ENCODE measurements at places on chromosomes 5 and 9.

DNA sequence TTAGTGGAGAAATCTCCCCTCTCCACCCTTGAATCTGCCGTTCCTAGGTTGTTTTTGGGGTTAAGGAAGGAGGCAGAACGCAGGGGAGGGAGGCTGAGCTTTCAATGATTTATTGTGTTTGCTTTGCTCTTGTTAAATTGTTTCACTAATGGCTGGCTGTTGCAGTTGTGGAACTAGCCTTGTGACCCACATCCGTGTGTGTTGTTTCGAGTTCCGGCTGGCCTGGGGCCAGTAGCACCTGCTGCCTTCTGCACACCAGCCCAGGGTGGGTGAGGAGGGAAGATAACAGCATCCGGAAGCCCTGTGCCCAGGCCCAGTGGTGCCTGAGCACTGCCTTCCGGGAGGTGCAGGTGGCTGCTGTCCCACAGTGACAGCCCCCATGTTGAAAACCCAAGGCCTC, 3.6 kb downstream of the ERGIC1 start:
- DNase-seq, result peak; percentile 84

GRCh38 chr5:130652176-130652575, 512.9 kb downstream of the HINT1 start:
- DNase-seq, result no peak

GRCh38 chr9:1673300-1673699, 341.8 kb upstream of the SMARCA2 start:
- DNase-seq, result no peak

GRCh38 chr9:137691646-137692351, 73.0 kb downstream of the EHMT1 start:
- DNase-seq, result no peak

GRCh38 chr9:137295238-137295811, 6.7 kb downstream of the NRARP start:
- no peak for DNase-seq

- no peak for DNase-seq
These were observed 273.7 kb downstream of the CETN3 start for GRCh38 chr5:90135779-90136378.

DNA sequence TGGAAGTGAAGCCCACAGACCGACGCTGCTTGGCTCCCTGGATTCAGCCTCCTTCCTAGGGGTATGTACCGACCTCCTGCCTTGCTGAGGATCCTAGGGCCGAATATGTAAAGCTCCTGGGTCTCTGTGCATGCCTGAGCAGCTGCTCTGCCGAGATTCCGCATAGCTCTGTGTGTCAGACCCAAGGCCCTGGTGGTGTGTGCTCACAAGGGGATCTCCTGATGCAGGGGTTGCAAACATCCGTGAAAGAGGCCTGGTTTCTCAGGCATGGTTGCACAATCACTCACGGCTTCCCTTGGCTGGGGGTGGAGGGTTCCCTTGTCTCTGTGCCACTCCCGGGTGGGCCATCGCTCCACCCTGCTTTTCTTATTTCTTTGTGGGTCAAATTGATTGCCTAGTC, 19.9 kb upstream of the SVEP1 start:
- DNase-seq, result no peak

GRCh38 chr5:126633552-126633951, 32.8 kb downstream of the PHAX start:
- no peak for DNase-seq

DNA sequence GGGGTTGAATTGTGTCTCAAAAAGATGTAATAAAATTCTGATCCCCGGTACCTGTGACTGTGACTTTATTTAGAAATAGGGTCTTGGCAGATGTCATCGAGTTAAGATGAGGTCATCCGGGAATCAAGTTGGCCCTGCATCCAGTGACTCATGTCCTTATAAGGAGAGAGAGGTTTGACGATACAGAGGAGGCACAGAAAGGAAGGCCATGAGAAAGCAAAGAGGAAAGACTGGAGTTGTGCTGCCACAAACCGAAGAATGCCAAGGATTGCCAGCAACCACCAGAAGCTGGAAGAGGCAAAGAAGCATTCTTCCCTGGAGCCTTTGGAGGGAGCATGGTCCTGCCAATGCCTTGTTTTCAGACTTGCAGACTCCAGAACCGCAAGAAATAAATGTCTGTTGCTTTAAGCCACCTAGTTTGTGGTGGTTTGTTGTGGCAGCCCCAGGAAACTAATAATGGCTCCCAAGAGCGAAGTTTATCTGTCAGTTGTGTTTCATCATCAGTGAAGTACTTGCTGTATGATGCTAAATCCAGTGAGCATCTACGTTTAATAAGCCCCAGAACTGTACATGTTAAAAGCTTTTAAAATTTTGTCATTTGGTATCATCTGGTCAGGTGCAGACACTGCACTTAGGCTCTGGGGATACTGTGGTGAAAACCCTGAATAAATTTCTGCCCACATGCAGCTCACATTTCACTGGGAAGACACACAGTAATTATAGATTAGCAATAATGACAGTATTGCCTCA, 114.8 kb downstream of the TLE4 start:
- no peak for DNase-seq

DNA sequence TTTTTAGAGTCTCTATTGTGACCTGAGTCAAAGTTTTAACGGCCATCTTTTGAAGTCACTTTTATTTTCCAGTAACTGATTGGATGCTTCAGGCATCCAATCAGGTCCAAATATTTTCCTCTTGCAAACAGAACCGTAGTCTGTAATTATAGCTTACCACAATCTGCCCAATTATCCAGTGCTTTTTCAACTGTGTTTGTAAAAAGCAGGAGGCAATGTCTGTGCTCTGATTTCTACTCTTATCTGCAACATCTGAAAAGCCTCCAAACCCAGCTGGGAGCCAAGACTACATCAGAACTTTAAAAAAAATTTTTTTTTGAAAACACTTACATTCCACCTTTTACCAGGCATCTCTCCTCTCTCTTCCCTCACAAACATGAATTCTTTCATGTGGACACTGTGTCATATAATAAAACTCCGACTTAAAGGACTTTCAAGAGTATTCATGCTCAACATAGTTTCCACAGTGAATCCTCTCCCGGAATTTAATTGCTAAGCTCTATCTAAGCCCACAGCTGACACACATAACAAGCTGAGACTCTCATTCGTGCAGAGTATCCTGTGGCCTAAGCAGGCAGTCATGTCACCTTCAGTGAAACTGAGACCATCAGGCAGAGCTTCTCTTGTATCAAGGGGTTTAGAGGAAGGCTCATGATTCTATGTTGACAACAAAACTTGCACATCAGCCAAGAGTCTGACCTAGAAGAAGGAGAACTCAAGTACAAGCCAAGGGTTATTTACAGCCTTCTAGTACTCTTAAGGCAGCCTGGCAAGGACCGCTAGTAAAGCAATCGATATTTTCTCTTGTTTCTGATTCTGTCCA, 272.7 kb downstream of the TLE1 start:
- DNase-seq, result no peak

DNA sequence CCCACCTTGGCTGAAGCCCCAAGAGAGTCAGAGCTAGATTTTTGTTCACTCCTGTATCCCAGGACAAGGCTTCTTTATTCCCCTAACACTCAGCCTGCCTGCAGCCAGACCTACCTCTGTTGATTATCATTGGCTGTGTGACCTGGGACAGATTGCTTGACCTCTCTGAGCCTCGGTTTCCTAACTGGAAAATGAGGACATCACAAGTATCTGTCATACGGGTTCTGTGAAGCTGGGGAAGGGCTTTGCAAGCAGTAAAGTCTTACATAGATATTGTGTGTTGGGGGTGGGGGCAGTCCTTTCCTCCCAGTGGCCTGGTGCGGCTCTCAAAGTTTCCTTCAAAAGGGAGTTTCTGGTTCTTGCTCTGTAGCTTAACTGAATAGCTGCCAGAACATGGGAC, 2.5 kb upstream of the NEK6 start:
- no peak for DNase-seq

- no peak for DNase-seq
These were observed 114.9 kb downstream of the MLLT3 start for GRCh38 chr9:20507431-20507830.

- DNase-seq, result no peak
These were observed 27.8 kb downstream of the TMEM38B start for GRCh38 chr9:105722099-105722498.

DNA sequence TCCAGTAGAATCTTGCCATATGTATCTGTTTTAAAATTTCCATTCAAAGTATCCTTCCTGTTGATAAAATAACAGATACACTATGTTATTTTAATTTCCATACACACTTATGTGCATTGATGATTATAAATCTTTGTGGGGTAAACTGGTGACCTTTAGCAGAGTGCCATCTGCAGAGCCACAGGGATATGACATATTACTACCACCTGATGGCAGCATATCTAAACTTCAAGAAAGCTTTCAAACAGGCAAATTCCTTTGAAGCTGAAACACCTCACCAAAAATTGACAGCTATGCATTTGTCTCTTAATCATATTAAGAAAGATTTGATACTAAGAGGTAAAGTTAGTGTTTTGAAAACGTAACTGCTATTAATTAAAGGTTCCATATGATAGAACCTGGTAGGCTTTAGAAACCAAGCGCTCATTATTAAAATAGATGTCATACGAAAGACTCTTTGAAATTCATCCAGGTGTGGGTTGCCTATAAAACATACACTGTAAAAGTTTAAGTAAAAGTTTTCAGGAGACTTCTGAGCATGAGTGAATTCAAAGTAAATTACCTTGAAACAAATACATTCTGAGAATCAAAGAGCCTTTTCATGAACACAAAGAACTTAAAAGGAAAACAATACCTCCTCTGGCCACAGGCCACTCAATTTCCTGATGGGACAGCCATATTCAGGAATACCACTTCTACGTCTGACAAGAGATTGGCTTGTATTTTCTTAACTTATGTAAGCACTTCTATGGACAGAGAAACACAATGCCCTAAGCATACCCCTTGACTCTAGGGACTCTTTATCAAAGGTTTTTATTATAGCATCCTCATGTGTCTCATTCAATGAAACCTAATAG, 93.3 kb downstream of the KIAA0825 start:
- DNase-seq, result no peak

- DNase-seq, result peak; percentile 84
These were observed 79.3 kb downstream of the SLC28A3 start for GRCh38 chr9:84261070-84261746.

DNA sequence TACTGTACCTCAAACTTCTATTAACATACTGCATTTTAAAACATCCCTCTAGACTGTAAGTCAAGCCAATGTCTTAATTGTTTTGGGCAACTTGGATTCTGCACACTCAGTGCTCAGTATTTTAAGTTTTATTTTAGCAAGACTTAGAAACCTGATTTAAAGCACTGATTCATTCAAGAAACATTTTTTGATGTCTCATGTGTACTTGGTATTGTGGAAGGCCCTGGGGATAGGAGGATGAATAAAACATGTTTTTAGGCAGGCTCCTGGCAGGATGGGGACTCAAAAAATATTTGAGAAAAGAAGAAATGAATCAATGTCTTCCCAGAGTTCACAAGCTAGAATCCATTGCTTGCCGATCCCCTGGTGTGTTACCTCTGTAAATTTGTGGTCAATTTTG, 334.0 kb upstream of the PUM3 start:
- no peak for DNase-seq

- no peak for DNase-seq
These were observed 41.0 kb downstream of the MLANA start for GRCh38 chr9:5931657-5932056.

- DNase-seq, result no peak
These were observed 506.5 kb downstream of the ISL1 start for GRCh38 chr5:51889703-51890102.

- DNase-seq, result no peak
These were observed 664 bp upstream of the RAB3C start for GRCh38 chr5:58582019-58582802.

DNA sequence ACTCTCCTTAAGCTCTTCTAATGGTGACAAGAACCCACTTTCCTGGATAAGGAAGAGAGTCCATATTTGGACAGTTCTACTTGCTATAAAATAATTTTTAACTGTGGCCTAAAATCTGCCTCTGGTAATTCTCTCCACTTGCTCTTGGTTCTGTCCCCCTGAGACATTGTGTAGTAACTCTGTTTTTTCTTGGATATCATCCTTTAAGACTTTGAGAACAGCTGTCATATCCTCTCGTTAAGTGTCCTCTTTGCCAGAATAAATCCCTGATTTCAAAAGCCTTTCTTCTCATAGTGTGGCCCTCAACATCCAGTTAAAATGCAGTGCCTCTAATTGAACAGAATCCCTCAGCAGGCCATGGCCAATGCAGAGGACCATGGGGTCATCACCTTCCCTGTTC, 101.5 kb downstream of the ARHGEF28 start:
- DNase-seq, result no peak

- DNase-seq, result no peak
These were observed 311.3 kb upstream of the GRIN3A start for GRCh38 chr9:102049586-102050246.
